ENCODE measurements at places on chromosomes 3 and 15.

DNA sequence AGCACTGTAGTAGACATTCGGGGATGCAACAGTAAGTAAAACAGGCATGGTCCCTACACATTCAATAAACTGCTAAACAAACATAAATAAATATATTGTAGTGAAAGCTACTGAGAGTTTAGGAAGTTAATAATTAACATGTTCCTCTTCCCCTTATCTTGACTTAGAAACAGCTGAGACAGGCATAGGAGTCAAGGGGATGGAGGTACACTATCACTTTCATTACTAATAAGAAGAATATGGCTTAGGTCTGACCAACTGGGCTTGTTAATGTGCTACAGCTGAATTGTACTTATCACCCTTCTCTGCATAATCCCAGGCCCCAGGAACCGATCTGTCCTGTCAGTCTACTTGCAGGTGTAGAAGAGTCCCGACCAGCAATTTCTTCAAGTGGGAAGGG, 116.3 kb upstream of the DAZL start:
- DNase-seq: no peak

GRCh38 chr3:117101697-117102096, 392.1 kb downstream of the TUSC7 start:
- DNase-seq: no peak

DNA sequence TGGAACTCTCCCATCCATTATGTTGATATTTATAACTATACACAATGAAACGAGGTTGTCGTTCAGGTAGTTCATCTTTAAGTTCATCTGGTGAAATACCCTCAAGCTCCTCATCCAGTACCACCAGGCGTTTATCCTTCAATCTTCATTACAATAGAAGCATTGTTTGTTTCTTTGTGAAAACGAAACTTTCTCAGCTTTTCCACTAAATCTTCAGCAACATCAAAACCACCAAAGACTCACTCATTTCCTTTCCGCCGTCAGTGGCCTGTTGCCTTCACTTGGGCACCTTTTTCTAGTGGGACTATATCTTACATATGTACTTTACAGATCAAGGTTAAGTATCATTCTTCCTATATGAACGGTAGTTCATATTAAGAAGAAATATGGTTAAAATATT, 44.1 kb upstream of the TFG start:
- peak; percentile 37 for DNase-seq

- no peak for DNase-seq
These were observed 15.5 kb downstream of the TOP2B start for GRCh38 chr3:25648925-25649830.

- DNase-seq: no peak
These were observed 101.8 kb downstream of the FRMD4B start for GRCh38 chr3:69283913-69284611.

DNA sequence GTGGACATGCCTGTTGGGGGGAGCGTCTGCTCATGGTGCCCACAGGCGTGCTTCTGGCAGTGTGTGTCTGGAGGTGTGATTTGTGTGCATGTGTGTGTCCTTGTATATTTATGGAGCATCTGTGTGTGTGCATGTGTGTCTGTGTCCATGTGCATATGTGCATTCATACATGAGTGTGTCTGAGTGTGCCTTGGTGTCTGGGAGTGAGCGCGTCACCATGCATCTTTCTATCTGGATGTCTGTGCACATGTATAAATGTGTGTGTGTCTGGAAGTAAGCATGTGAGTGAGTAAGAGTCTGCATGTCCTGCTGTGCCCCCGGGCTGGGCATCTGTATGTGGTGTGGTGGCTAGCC, 58.1 kb upstream of the PRR23E start:
- DNase-seq: no peak

Data from activated T-cell treated with anti-CD3 and anti-CD28 coated beads, Interleukin-2, amount 50 U/mL, for 48 hours (primary cell).